ENCODE measurements at places on chromosomes 13 and 19. TPM values are rescaled to one million over a fixed set of nuclear protein-coding genes. Genes with fewer than 3 reads are reported as not detected.
A peak's percentile ranks its signal among the peaks of the same experiment; 100 is the strongest.

- no peak overlapping the region for H3K4me3 ChIP-seq
- peaks cover 64% of the 10 kb centered on the region for H3K27me3 ChIP-seq
- DNase-seq, result peak; percentile 67
- H3K4me1 ChIP-seq, result peaks cover 8% of the 10 kb centered on the region
Observed at GRCh38 chr19:13621413-13621812, 115.1 kb upstream of the CACNA1A start.

- H3K4me1 ChIP-seq, result no peaks in the 10 kb centered on the region
- no peak overlapping the region for H3K27ac ChIP-seq
- no peaks in the 10 kb centered on the region for H3K27me3 ChIP-seq
- no peak overlapping the region for H3K4me3 ChIP-seq
Observed at GRCh38 chr19:43625918-43626579, 6.6 kb upstream of the ZNF428 start.

DNA sequence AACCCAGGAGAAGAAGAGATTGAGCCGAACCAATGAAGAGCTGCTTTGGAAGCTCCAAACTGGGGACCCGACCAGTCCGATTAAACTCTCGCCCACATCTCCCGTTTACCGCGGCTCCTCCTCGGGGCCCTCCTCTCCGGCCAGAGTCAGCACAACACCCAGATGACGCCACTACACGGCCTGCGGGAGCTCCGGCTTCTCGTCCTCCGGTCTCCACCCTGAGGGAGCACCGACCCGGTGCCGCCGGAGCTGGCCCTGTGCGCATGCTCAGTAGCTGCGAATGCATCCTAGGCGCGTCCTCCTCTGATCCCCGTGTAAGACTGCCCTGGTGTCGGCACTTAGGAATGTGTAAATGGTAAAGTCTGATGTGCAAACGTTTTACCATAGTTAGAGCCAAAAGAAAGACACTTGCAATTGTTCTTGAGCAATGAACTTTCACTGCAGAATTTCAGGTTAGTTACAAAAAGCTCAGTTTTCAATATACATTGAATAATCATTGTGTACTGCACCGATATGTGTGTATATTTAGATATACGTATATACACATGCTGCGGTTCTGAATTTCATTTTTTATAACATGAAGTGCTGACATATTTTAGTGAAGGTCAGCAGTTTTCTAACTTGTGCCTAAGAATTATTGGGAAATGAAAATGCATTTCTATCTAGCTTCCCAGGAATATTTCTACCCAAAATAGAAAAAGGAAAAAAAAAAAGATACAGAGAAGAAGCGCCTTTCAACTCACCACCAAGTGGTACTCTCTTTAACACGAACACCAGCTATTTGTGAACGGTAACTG is 92.2 kb downstream of the SLC7A1 start:
- H3K4me3 ChIP-seq, result no peak overlapping the region
- peaks cover 14% of the 10 kb centered on the region for H3K27me3 ChIP-seq
- DNase-seq, result no peak
- no peak overlapping the region for H3K27ac ChIP-seq
- no peaks in the 10 kb centered on the region for H3K4me1 ChIP-seq
- H3K36me3 ChIP-seq, result peaks cover 18% of the 10 kb centered on the region

DNA sequence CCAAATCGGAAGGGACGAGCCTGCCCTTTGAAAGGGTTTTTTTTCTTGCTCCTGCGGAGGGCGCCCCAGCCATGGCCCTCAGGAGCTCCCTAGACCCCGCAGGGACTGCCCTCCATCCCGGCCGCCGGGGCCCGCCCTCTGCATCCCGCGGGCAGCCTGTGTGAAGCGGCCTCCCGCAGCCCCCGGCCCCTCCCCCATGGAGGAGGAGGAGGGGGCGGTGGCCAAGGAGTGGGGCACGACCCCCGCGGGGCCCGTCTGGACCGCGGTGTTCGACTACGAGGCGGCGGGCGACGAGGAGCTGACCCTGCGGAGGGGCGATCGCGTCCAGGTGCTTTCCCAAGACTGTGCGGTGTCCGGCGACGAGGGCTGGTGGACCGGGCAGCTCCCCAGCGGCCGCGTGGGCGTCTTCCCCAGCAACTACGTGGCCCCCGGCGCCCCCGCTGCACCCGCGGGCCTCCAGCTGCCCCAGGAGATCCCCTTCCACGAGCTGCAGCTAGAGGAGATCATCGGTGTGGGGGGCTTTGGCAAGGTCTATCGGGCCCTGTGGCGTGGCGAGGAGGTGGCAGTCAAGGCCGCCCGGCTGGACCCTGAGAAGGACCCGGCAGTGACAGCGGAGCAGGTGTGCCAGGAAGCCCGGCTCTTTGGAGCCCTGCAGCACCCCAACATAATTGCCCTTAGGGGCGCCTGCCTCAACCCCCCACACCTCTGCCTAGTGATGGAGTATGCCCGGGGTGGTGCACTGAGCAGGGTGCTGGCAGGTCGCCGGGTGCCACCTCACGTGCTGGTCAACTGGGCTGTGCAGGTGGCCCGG is 815 bp downstream of the MAP3K10 start:
- peak; percentile 50 for DNase-seq
- H3K4me3 ChIP-seq, result peak overlapping the region; percentile 86
- no peaks in the 10 kb centered on the region for H3K27me3 ChIP-seq

DNA sequence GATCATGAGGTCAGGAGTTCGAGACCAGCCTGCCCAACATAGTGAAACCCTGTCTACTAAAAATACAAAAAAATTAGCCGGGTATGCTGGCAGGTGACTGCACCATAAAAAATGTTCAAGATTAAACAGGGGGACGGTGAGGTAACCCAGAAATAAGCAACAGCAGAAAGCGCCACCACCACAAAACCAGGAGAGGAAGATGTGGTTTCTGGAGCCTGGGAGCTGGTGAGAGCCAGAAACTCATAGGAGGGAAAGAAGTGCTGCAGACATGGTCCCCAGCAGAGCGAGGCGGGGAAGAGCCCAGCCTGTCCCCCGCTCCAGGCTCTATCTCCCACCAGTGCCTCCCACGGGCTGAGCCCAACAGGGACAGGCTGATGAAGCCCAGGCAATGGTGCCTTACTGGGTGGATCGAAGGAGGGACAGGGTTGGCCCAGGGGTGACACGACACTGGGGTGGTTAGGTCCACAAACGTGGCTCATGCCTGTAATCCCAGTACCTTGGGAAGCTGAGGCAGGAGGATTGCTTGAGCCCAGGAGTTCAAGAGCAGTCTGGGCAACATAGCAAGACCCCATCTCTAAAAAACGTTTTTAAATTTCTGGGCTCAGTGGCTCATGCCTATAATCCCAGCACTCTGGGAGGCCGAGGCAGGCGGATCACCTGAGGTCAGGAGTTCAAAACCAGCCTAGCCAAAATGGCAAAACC is 19.0 kb downstream of the SPC24 start:
- H3K4me3 ChIP-seq, result no peak overlapping the region
- peaks cover 81% of the 10 kb centered on the region for H3K36me3 ChIP-seq

DNA sequence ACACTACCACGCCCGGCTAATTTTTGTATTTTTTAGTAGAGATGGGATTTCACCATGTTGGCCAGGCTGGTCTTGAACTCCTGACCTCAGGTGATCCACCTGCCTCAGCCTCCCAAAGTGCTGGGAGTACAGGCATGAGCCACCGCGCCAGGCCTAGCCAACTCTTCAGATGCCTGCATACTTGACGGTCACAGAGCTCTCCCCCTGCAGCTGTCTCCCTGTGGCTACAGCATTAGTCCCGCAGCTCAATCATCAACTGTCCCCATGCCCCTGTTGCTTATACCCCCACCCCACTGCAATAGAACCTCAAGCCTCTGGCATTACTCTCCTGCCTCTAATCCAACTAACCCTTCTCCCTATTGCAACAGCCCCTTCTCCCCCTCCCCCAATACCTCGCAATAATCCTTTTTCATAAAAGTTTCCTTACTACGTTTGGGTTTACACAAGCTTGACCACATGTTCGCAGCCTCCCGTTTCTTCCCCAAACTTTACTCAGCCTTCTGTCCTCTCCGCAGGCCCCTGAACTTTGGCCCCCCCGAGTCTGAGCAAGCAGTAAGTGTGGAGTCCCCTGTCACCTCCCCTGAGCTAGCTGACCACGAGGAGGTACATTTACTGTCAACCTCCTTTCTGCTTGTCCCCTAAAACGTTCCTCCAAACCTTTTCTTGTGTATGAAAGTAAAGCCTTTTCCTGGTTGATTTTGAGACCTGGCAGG is 1.7 kb downstream of the ZNF77 start:
- H3K4me1 ChIP-seq, result no peaks in the 10 kb centered on the region
- H3K36me3 ChIP-seq, result peaks cover 31% of the 10 kb centered on the region
- no peak overlapping the region for H3K4me3 ChIP-seq
- H3K27me3 ChIP-seq, result no peaks in the 10 kb centered on the region
- DNase-seq, result no peak
- H3K27ac ChIP-seq, result no peak overlapping the region

GRCh38 chr13:40146063-40146462 is 490.6 kb downstream of the COG6 start:
- no peak for DNase-seq
- no peak overlapping the region for H3K27ac ChIP-seq
- no peaks in the 10 kb centered on the region for H3K27me3 ChIP-seq
- H3K4me1 ChIP-seq, result peaks cover 30% of the 10 kb centered on the region
- no peak overlapping the region for H3K4me3 ChIP-seq

- H3K27ac ChIP-seq, result no peak overlapping the region
- no peak for DNase-seq
- H3K4me1 ChIP-seq, result no peaks in the 10 kb centered on the region
- no peaks in the 10 kb centered on the region for H3K27me3 ChIP-seq
- no peak overlapping the region for H3K4me3 ChIP-seq
- H3K36me3 ChIP-seq, result peaks cover 13% of the 10 kb centered on the region
Observed at GRCh38 chr19:47767349-47767748, 11.2 kb upstream of the SELENOW start.

DNA sequence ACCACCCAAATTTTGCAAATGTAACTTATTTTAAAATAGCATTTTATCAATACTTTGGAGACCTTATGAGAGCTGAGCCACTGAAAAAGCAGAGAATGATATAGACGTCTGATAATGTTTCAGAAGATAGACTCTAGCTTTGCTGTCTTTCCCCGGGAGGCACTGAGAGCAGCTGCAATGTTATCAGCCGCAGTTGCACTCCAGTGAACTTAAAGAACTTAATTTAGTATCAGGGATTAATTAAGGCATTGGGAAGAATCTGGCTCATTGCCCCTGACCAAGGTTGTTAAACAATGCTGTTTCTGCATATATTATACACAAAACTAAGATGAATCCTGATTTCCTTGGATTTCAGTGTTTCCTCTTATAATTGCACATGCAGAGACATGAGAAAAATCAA is 75.7 kb upstream of the SGCG start:
- H3K36me3 ChIP-seq, result no peaks in the 10 kb centered on the region
- H3K4me1 ChIP-seq, result no peaks in the 10 kb centered on the region
- no peak overlapping the region for H3K4me3 ChIP-seq
- H3K27me3 ChIP-seq, result no peaks in the 10 kb centered on the region
- no peak overlapping the region for H3K27ac ChIP-seq
- no peak for DNase-seq

GRCh38 chr13:50643060-50643459 is 200.4 kb downstream of the DLEU7 start:
- DNase-seq, result no peak
- H3K4me1 ChIP-seq, result no peaks in the 10 kb centered on the region
- H3K4me3 ChIP-seq, result no peak overlapping the region
- H3K27me3 ChIP-seq, result no peaks in the 10 kb centered on the region

- no peaks in the 10 kb centered on the region for H3K36me3 ChIP-seq
- H3K27me3 ChIP-seq, result no peaks in the 10 kb centered on the region
- peak overlapping the region; percentile 44 for H3K27ac ChIP-seq
- DNase-seq, result no peak
- no peaks in the 10 kb centered on the region for H3K4me1 ChIP-seq
- H3K4me3 ChIP-seq, result no peak overlapping the region
Observed at GRCh38 chr13:110575322-110576069, 14.0 kb upstream of the RAB20 start.

DNA sequence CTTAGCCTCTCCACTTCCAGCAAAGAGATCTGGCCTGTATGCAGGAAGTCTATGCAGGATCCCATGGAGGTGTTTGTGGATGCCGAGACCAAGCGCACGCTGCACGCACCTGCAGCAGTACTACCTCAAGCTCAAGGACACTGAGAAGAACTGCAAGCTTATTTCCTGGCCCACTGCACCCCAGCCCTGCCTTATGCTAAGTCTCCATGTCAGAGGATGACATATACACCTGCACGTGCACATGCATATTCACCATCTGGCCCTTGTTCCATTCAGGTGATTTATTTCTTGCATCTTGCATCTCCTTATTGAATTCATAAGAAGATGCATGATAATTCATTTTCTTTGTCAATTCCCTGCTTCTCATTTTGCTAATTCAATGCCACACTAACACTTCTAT is 472.8 kb upstream of the SGCG start:
- no peaks in the 10 kb centered on the region for H3K4me1 ChIP-seq
- no peaks in the 10 kb centered on the region for H3K36me3 ChIP-seq
- no peaks in the 10 kb centered on the region for H3K27me3 ChIP-seq
- H3K4me3 ChIP-seq, result no peak overlapping the region
- DNase-seq, result no peak

- no peak for DNase-seq
- peaks cover 5% of the 10 kb centered on the region for H3K36me3 ChIP-seq
- no peaks in the 10 kb centered on the region for H3K4me1 ChIP-seq
Observed at GRCh38 chr13:51396352-51396751, 56.5 kb downstream of the INTS6 start.

- peaks cover 75% of the 10 kb centered on the region for H3K27me3 ChIP-seq
- DNase-seq, result no peak
- H3K36me3 ChIP-seq, result no peaks in the 10 kb centered on the region
- H3K27ac ChIP-seq, result no peak overlapping the region
- H3K4me3 ChIP-seq, result no peak overlapping the region
Observed at GRCh38 chr19:7744199-7744786, 3.0 kb downstream of the CD209 start.

DNA sequence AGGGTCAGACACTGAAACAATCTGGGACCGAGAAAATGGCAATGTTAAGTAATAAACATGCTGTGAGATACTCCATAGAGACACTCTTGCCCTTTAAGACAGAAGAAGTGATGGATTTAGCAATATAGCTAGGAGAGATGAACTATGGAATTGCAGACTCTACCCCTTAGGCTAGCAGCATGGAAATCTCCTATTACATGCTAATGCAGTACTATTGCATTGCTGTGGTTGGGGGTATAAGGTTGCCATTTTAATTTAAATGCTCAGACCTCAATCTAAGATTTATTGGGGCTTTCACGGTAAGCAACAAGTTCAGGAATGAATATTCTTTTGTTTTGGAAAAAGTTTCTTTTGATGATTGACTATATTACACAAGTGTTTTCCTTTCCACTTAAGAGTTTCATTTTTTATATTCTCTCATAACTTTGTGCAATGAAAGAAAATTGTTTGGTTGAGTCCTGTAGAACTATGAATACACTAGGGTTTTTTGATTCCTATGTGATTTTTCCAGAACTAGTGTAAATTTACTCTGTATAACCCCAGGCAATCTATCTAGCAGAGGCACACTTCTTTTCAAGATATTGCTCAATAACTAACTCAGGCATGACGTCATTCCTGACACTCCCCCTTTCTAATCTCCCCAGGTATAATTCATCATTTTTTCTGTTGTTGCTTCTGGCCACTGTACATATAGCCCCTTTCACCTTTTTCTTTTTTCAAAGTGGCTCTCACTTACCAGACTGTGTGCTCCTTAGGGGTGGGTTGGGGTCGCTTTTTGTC is 394.7 kb upstream of the KLF12 start:
- no peak for DNase-seq
- H3K4me3 ChIP-seq, result no peak overlapping the region
- H3K27me3 ChIP-seq, result no peaks in the 10 kb centered on the region
- no peak overlapping the region for H3K27ac ChIP-seq
- no peaks in the 10 kb centered on the region for H3K4me1 ChIP-seq

KLK14 gene
- 0.34 TPM for total RNA-seq

ADGRE1 gene
- total RNA-seq, result not detected

ADPRHL1 gene
- 2.8 TPM for total RNA-seq

NKG7 gene
- not detected for total RNA-seq

POSTN gene
- not detected for total RNA-seq

FLT3 gene
- total RNA-seq, result not detected

WDR88 gene
- total RNA-seq, result 1.1 TPM

ZNF836 gene
- total RNA-seq, result 11.3 TPM
